BJ (cell line): ENCODE measurements at places on chromosomes 5 and 9.

DNA sequence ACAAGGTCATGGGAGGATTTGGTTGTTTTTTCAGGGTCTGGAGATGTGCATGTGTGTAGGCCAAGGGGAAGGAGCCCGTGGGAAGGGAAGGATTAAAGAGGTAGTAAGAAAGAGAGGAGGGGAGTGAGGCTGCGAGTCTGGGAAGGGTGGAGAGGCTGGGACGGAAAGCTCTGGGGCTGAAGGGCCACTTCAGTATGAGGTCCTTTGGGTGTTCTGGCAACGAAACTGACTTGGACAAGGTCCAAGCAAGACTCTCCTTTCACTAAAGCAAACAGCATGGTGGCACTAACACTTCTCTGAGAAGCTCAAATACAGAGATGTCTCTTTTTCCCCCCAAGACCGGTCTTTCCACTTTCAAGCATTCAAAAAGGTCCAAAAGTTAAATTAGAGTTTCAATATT lies 394.5 kb downstream of the ARHGEF28 start:
- no peak for DNase-seq

- DNase-seq = no peak
These were observed 543.7 kb downstream of the DMRTA1 start for GRCh38 chr9:22990349-22990748.

DNA sequence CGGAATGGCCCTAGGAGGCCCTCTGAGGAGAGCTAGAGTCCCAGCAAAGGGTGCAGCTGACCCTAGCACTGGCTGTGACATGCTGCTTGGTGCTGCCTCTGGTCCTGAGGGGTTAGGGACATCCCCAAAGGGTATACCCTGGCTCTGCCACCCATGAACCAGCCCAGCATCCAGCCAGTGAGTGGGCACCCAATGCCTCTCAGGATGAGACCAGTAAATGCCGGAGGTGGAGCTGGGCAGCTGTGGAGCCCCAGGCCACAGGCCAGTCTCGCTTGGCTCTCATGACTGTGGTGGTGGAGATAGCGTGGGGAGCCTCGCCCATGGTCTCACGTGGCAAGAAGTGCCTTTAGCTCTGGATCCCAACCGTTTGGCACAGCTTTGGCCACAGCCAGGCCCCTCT lies 3.7 kb upstream of the CEL start:
- DNase-seq = no peak

DNA sequence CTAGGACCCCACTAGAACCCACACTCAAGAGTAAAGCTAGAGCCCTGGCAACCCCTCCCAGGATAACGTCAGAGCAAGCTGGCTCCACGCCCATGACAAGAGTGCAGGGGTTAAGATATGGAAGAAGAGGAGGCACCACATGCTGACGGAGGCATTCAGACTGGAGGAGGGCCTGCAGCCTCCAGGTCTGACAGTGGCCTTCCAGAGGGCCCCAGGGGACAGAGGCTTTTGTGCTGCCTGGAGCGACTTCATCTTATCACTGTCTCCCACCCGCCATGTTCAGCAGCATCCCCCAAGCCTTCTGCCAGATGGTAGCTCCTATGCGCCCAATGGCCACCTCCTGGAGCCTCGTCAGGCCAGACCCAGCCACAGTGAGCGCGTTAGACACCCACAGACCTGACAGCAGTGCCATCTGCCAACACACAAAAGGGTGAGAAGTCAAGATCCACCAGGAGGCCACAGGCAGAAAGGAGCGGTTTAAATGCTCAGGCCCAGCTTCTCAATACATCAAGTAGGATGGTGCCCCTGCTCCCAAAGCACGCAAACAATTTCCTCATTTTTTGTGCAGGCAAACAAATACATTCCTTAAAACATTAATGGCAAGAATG lies 65.8 kb downstream of the C5orf15 start:
- no peak for DNase-seq

DNA sequence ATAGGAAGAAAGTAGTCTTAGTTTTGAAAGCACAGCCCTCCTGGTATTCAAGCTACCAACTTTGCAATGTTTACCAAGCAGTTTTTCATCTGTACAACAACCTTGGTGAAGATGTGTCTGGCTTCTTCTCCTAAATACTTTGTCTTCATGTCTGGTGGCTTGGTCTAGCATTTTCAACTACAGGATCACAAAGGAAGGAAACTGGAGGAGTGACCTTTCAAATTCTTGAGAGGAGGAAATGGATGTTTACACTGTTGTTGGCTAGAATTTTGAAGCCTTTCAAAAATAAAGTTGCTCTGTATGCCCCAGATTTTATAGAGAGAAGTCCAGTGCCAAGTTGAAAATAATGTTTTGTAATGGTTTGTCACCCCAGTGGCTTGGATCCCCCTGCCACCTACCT lies 16.3 kb downstream of the PAM start:
- no peak for DNase-seq

GRCh38 chr5:127568166-127568565 lies 50.7 kb downstream of the PRRC1 start:
- no peak for DNase-seq

- peak; percentile 94 for DNase-seq
These were observed 22.2 kb upstream of the CMBL start for GRCh38 chr5:10329820-10330481.

- no peak for DNase-seq
These were observed 2.8 kb downstream of the TICAM2 start for GRCh38 chr5:115599502-115599901.

GRCh38 chr5:171050916-171051315 lies 189.1 kb downstream of the RANBP17 start:
- no peak for DNase-seq

DNA sequence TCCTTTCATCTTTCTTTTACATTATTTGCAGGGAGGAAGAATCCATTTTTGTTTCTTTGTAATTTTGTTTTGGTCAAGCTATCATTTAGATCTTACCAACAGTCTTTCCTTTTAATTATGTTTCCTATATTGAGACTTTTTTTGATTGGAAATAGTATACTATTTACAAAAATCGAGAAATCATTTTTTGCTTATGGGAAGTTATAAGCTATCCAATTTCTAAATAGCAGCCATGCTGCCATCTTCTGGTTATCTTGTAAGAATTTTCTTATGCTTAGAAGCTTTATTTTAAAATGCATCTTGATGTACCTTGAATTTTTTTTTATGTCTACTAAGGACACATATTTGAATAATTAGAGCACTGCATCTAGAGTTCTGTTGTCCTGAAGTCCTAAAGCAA lies 821.2 kb downstream of the PTPRD start:
- no peak for DNase-seq

DNA sequence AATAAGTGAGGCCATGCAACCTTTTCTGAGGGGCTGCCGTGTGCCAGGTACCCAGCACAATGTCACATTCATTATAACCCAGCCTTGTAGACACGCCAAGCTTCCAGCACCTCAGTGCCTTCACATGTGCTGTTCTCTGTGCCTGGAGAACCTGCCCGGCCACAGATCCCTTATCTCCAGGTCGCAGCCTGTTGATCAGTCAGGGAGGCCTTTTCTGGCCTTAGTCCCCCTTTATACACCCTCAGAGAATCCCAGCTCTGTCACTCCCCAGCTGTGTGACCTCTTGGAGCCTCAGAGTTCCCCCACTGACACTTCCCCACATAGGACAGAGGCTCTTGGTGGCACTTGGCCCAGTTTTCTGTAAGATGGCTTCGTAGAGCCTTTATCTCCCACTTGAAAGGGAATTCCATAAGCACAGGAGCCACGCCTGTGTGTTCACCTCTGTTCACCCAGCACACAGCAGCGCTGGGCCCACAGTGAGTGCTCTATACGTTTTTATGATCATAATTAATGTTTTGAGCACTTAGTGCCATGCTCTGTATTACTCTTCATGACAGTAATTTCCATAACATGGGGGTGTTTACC lies 38.7 kb downstream of the NEURL1B start:
- DNase-seq = no peak

GRCh38 chr5:179780362-179780761 lies 13.4 kb upstream of the LTC4S start:
- DNase-seq = no peak
